ENCODE measurements at places on chromosomes 13 and 19.

DNA sequence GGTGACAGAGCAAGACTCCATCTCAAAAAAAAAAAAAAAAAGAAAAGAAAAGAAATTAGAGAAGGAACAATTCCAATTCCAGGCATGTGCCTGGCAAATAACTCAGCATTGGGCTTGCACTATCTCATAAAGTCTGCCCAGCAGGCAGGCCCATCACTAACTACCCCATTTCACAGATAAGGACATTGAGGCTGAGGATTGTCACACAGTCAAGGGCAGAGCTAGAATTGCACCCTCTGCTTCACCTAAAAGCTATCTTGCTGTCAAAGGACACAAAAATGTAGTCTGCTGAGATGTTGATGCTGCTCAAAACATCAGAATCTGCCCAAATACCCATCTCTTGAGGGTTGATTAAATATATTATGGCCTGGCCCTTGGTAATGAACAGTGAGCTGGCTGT lies 20.7 kb upstream of the COLGALT1 start:
- peaks cover 6% of the 10 kb centered on the region for H3K4me1 ChIP-seq
- H3K4me3 ChIP-seq, result no peak overlapping the region
- H3K36me3 ChIP-seq, result no peaks in the 10 kb centered on the region
- peaks cover 3% of the 10 kb centered on the region for H3K27me3 ChIP-seq
- no peak for DNase-seq
- no peak overlapping the region for H3K27ac ChIP-seq

GRCh38 chr13:93881411-93881810 lies 598.1 kb downstream of the DCT start:
- no peaks in the 10 kb centered on the region for H3K4me1 ChIP-seq
- no peak overlapping the region for H3K4me3 ChIP-seq

- no peaks in the 10 kb centered on the region for H3K4me1 ChIP-seq
- no peak overlapping the region for H3K4me3 ChIP-seq
- H3K27me3 ChIP-seq, result no peaks in the 10 kb centered on the region
- H3K36me3 ChIP-seq, result no peaks in the 10 kb centered on the region
Measured at GRCh38 chr13:31545616-31546015, 193.7 kb upstream of the RXFP2 start.

GRCh38 chr19:35717665-35718344 lies at the start of gene KMT2B:
TSS of gene KMT2B (plus strand) at chr19:35718003. CDS start at chr19:35718019, 16 bp downstream.
- peaks cover 12% of the 10 kb centered on the region for H3K36me3 ChIP-seq
- H3K4me3 ChIP-seq, result peak within 1 kb of the TSS; percentile 82
- peaks cover 28% of the 10 kb centered on the region for H3K4me1 ChIP-seq
- peak within 1 kb of the TSS; percentile 92 for H3K27ac ChIP-seq

DNA sequence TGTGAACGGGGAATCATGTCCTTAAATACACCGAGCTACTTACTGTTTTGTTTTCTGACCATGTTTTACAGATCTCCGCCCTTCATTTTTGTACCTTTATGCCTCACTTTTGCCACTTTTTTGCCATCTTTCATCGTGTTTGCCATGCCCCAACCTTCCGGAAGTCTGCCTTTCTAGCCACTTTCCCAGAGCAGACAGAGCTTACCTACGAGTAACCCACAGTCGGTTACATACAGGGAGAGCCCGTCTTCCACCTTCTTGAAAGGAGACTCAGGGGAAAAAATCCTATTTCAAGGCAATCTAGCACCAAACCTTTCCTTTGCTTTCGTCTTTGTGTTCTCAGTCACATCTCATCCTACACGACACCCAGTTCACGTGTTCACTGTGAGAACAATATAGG lies 26.1 kb downstream of the RFPL4AL1 start:
- no peak for DNase-seq
- no peak overlapping the region for H3K4me3 ChIP-seq
- no peaks in the 10 kb centered on the region for H3K36me3 ChIP-seq
- H3K4me1 ChIP-seq, result no peaks in the 10 kb centered on the region
- H3K27ac ChIP-seq, result no peak overlapping the region

- H3K4me1 ChIP-seq, result no peaks in the 10 kb centered on the region
- no peak for DNase-seq
- no peak overlapping the region for H3K27ac ChIP-seq
- H3K36me3 ChIP-seq, result no peaks in the 10 kb centered on the region
Measured at GRCh38 chr13:94162289-94162688, 317.2 kb downstream of the DCT start.

- no peak for DNase-seq
- H3K27ac ChIP-seq, result no peak overlapping the region
- no peaks in the 10 kb centered on the region for H3K36me3 ChIP-seq
- H3K27me3 ChIP-seq, result no peaks in the 10 kb centered on the region
- H3K4me3 ChIP-seq, result no peak overlapping the region
Measured at GRCh38 chr13:95185851-95186250, 115.4 kb downstream of the ABCC4 start.

DNA sequence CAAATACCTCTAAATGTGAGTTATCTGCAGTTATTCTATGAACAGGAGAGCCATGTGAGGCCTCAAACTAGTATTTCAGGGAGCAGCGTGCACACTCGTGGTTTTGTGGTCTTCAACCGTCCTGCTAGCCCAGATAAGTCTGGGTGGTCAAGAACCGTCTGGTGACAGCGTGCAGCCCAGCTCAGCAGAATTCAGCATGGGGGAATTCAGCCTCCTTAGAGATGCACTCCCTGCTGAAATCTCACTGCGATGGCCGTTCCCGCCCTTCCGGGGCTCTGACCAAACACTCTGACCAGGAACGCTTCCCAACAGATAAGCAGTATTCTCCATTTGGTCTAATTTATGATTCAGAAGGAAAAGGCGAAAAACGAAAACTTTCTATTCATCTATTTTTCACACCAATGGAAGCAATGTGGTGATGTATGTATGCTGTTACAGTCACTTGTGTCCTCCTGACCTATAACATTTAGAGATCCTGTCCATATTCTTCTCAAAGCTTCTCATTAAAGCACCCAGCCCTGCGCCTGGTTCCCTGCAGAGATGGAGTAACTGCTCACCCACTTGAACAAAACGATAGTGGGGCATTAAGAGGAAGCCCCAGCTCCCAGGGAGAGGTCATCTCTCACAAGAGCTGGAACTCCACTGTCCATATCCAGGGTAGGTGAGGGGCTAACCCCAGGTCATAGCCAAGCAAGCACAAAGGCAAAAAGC lies 2.9 kb downstream of the ANKRD27 start:
- DNase-seq, result no peak
- no peak overlapping the region for H3K27ac ChIP-seq
- H3K27me3 ChIP-seq, result peaks cover 13% of the 10 kb centered on the region
- H3K4me1 ChIP-seq, result peaks cover 37% of the 10 kb centered on the region
- peaks cover 5% of the 10 kb centered on the region for H3K36me3 ChIP-seq
- H3K4me3 ChIP-seq, result no peak overlapping the region

DNA sequence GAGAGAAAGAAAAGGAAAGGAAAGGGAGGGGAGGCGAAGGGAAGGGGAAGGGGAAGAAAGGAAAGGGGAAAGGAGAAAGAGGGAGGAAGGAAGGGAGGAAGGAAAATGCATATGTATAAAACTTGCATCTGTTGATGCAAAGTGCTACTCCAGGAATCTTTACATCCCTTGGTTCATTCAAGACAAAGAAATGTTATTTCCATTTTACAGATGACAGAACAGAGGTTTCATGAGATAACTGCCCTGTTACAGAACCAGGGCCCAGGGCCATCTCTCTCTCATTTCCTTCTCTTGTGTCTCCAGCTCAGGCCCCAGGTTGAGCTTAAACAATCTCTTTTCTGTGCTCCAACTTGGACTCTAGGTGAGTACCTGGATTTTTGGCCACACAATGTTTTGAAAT lies 1.8 kb upstream of the SLC25A30 start:
- DNase-seq, result no peak
- no peak overlapping the region for H3K4me3 ChIP-seq
- no peak overlapping the region for H3K27ac ChIP-seq
- no peaks in the 10 kb centered on the region for H3K27me3 ChIP-seq
- peaks cover 26% of the 10 kb centered on the region for H3K4me1 ChIP-seq
